CD4-positive, alpha-beta T cell (primary cell): ENCODE measurements at places on chromosomes 4 and X. TPM values are rescaled to one million over a fixed set of nuclear protein-coding genes. Genes with fewer than 3 reads are reported as not detected.

- peaks cover 5% of the 10 kb centered on the region for H3K36me3 ChIP-seq
- H3K4me3 ChIP-seq, result peak overlapping the region; percentile 52
- H3K27me3 ChIP-seq, result no peaks in the 10 kb centered on the region
- H3K27ac ChIP-seq, result no peak overlapping the region
- H3K4me1 ChIP-seq, result peaks cover 14% of the 10 kb centered on the region
- no peak for DNase-seq
Measured at GRCh38 chr4:103098756-103099440, 736 bp downstream of the BDH2 start.

GRCh38 chr4:108694423-108694822 lies 44.0 kb downstream of the OSTC start:
- no peak for DNase-seq
- H3K4me3 ChIP-seq, result no peak overlapping the region
- H3K4me1 ChIP-seq, result no peaks in the 10 kb centered on the region

DNA sequence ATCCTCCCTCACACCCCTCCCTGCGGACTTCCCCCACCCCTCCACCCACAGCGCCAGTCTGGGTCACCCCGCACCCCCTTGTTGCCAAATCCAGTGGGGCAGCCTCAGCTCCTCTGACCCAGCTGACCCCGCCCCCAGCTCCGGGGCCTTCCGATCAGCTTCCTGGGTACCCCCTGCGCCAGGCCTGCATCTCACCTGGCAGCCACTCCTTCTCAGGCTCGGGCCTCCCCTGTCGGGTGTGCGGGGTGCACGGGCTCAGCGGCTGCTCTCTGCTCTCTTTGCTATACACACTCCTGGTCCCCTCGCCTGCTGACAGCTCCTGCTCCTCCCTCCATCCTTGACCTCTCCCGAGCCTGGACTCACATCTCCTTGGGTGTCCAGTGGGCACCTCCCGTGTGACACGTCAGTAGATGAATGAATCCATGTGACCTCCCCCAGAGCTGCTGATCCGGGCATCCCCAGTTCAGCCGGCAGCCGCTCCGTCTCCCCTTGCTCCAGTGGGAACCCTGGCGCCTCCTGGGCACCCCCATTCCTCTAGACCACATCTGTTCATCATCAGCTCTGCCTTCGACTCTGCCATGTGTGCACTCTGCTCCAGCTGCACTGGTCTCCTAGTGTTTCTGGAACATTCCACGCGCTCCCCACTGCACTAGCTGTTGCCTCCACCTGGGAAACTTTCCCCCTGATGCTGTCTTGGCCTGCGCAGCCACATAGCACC lies 9.9 kb downstream of the CFAP99 start:
- H3K4me3 ChIP-seq, result no peak overlapping the region
- H3K27ac ChIP-seq, result no peak overlapping the region
- no peaks in the 10 kb centered on the region for H3K27me3 ChIP-seq

The TGIF2LX gene
- total RNA-seq, result not detected

The FABP2 gene
- not detected for total RNA-seq

The MTNR1A gene
- not detected for total RNA-seq
